Stimulated activated CD8-positive, alpha-beta memory T cell treated with anti-CD3 and anti-CD28 coated beads, Interleukin-2, amount 100 ng/mL, for 1 hour (primary cell): ENCODE measurements at places on chromosomes 6 and 20.

DNA sequence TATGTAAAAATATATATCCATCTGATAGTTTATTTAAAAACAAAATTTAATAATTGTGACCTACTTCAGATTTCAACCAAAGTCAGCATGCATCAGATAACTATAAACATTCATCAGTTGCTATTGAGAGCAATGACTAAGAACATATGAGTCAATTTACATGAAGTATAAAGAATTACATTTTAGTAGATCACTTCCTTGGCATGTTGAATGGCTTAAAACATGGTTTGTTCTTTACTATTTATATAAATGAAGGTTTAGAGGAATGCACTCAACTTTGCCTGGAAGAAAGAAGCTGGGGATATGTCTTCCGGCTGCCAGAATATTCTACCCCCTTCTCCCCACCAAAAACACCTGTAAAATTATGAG is 6.4 kb upstream of the FAM217A start:
- no peak for DNase-seq

DNA sequence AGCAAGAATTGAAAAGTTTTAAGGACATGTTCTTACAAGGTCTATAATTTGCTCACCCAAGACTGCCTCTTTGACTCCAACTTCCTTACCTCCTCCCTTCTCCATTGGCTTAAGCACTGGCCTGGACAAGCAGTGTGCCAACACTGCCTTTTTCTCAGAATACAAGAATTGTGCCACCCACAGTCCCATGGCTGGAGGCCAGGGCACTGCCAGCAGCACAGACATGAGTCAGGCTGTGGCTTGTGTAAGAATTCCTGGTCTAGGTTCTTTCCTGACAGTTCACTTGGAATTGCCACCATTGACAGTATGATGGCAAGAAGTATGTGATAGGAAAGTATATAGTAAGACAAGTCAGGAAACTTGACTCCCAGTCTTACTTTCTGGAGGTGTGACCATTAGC is 202.7 kb upstream of the MARCKS start:
- DNase-seq, result no peak

DNA sequence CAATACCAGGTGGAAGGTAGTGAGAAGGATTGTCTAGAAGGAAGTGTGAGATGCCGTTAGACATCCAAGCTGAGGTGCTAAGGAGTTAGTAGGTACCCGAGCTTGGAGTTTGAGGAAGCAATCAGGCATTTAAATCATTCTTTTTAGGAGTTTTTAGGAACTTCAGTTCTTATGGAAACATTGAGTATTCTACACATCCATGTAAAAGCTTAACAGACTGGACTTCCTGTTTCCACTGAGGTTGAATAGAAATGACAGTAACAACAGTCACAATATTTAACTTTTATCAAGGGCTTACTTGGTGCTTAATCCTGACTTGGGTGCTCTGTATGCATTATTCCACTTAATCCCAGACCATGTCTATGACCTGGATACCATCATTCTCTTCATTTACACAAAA is 136.4 kb downstream of the UST start:
- no peak for DNase-seq

- DNase-seq, result no peak
Measured at GRCh38 chr20:18139832-18140231, 2.2 kb downstream of the KAT14 start.

- DNase-seq, result no peak
Measured at GRCh38 chr20:9453201-9453600, 61.2 kb upstream of the LAMP5 start.

DNA sequence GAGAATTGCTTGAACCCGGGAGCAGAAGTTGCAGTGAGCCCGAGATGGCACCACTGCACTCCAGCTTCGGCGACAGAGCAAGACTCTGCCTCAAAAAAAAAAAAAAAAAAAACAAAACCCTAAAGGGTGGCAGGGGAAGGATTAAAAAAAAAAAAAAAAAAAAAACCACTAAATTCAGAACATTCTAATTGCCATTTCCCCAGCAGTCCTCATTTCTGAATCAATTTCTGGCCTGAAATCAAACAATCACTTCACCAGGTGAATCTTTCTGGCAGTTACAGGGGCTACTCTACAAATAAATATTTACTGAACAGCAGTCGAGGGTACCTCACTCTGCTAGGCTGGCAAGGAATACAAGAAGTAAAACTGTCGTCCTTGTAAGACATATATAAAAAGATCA is 1.2 kb downstream of the UQCC1 start:
- DNase-seq, result no peak

GRCh38 chr6:29834564-29835436 is 7.2 kb downstream of the HLA-G start:
- DNase-seq, result peak; percentile 24

DNA sequence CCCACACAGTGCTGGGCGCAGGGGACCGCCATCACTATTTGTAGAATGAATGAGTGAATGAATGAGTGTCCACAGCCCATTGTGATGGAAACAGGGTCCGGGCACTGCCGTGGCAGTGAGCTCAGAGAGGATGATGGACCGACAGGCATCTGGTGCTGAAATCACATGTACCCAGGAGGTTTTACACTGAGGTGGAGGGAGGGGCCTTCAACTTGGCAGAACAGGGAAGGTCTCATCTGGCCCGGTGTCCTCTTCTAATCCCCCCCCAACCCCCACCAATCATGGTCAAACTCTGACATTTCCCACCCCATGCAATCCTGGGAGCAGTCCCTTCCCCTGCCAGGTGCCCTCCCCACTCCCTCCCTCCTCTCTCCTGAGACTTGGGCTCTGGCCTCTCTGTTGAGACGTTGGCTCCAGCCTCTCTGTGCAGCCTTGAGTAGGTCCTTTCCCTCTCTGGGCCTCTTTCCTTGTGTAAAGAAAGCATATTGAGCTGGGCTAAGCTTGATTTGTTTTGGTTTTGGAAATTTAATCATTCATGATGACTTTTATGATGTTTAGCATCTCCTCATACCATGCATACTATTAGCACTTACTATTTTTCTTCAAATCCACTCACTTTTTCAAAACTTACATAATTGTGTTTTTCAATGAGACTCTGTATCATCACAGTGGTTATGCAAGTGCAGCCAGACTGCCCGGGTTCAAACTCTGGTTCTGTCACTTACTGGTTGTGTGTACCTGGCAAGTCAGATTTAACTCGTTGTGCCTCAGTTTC is 10.8 kb downstream of the KIAA1755 start:
- DNase-seq, result no peak

GRCh38 chr6:133070410-133071043 is 170.6 kb upstream of the EYA4 start:
- no peak for DNase-seq

DNA sequence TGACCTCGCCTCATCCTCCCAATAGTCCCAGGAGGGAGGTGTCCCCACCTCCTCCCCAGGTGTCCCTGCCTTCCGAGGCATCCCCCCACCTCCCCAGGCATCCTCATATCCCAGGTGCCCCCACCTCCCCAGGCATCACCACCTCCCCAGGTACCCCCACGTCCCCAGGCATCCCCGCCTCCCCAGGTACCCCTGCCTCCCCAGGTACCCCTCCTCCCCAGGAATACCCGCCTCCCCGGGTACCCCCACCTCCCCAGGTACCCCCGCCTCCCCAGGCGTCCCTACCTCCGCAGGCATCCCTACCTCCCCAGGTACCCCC is 198.9 kb downstream of the SYNDIG1 start:
- no peak for DNase-seq

- DNase-seq, result no peak
Measured at GRCh38 chr6:11160199-11160598, 48.7 kb upstream of the ERVFRD-1 start.

GRCh38 chr20:20201124-20201523 is 148.8 kb downstream of the CFAP61 start:
- DNase-seq, result no peak

DNA sequence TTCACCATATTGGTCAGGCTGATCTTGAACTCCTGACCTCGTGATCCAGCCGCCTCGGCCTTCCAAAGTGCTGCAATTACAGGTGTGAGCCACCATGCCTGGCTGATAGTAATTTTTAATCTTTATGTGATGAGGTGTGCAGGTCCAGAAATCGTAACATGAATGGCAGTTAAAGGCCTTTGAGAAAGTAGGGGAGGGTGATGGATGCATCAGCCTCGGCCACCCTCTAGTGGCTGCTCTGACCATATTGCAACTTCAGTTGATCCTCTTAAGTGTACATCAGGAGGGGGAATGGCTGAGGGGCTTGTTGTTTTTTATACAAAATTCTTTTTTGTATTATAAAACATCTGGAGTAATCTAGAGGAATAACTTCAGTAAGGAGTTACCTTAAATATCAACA is 193.0 kb downstream of the ZFAND3 start:
- no peak for DNase-seq

DNA sequence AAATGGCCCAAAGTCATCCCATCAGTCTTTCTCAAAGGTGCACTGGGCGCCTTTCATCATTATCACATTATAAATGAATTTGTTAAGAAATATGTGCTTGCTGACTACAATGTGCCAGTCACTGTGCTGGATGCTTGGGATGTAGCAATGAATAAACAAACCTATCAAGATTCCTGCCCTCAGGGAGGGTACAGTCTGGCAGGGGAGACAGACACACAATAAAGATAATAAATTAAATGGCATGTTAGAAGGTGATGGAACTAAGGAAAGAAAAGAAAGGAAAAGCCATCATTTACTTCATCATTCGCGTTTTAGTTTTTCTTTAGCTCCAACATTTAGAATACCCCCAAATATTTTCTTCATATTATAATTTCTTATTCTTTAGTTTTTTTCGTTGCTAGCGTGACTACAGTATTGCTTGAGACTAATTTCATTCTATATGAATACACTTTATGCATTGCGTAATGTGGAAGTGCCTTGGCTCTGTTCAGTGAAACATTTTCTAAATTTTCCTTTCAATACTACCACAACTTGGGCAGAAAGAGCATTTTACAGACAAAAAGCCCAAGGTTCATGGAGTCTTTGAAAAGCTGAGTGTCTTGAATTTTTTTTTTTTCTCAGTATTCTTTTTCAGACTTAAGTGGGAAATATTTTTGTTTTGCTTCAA is 48.7 kb upstream of the CITED2 start:
- DNase-seq, result no peak

GRCh38 chr6:41780551-41781365 is at the start of gene PRICKLE4:
PRICKLE4 (plus strand) TSS chr6:41780782; CDS start chr6:41783474, 2,692 bp downstream.
- DNase-seq, result no peak

- no peak for DNase-seq
Measured at GRCh38 chr6:36378243-36378920, 9.1 kb downstream of the ETV7 start.

GRCh38 chr6:159620947-159621346 is 72.1 kb downstream of the SOD2 start:
- no peak for DNase-seq

DNA sequence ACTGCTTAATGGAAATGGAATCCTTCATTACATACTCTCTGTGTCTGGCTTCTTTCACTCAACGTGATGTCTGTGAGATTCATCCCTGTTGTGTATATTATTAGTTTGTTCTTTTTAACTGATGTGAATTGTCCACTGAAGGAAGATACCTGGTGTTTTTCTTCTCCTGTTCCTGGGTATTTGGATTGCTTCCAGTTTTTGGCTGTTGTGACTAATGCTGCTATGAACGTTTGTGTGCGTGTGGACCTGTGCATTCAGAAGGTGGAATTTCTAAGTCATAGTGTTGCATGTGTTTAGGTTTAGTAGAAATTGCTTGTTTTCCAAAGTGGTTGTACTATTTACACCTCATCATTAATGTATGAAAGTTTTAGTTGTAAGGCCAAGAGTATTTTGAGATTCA is 3.8 kb downstream of the TULP4 start:
- DNase-seq, result no peak

GRCh38 chr6:135088281-135088680 is 33.7 kb upstream of the HBS1L start:
- DNase-seq, result no peak

DNA sequence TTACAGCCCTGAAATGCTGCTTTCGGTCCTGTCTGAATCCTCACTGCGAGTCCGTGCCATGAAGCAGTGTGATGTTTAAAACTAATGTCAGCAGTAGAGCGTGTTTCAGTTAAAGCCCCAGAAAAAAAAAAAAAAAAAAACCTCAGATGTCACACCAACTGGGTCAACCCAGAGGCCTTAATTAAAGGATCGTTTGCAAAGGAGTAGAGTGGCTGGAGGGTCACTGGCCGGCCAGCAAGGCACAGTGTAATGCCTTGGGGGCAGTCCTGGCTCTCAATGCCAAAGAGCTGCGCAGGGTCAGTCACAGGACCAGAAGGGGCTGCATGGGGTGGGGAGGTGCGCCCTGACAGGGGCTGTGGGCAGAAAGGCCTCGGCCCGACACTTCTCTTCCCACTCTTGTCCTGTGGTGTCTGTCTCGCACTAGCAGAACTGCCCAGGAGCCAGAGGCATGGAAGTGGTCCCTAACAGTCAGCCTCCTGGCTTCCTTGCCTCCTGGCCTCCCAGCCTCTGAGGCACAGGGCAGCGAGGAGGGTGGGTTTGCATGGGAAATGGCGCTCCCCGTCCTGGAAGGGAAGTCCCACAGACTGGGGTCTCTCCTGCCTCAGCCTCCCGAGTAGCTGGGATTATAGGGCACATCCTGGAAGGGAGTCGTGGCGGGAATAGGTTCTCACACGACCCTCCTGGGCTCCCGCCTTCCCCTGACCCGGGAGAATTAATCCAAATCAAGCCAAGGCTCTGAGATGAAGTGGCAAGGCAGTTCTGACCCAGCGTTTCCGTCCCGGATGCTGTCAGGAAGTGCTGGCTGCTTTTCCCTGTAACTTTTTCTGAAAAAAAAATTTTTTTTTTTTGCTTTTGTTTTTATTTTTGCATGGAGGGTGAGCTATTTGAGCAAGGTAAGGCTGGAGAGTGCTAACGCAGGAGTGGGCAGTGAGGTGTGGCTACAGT is 53.7 kb upstream of the MPC1 start:
- DNase-seq, result no peak

DNA sequence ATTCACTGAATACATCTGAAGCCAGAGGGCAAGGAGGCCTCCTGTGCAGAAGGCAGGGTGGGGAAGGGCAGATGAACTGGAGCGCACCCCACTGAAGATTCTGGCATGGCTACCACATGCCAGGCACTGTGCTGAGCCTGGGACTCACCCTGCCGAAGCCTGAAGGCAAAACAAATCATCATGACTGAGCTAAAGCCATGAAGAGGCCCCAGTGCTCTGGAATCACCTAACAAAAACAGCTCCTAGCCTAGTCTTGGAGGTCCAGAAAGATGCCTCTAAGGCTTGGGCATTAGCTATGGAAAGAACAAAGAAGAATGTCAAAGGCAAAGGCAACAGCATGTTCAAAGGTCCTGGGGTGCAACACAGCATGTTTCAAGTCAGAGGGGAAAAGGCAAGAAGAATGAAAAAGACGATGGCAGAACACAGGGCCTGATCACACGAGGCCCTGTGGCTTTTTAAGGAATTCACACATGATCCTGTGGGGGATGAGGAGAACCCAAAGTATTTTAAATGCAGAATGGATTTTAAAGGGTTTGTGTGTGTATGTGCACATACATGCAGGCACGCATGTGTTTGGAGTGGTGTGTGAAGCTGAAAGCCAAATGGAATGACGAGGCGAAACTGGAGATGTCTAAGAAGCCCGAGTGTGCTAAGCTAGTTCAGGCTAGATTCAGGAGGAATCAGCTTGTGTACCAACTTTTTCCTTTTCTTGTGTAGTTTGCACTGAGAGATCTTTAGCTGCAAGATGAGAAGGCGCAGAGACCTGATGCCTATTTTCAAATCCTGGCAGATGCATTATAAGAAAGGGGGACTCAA is 261.4 kb downstream of the ZNF217 start:
- DNase-seq, result no peak

- no peak for DNase-seq
Measured at GRCh38 chr6:163707387-163708355, 293.2 kb downstream of the QKI start.

GRCh38 chr6:129902681-129903080 is 41.6 kb upstream of the TMEM244 start:
- DNase-seq, result no peak

- no peak for DNase-seq
Measured at GRCh38 chr6:32819729-32820128, 2.9 kb upstream of the HLA-DOB start.

GRCh38 chr6:18412644-18413043 is 25.5 kb downstream of the RNF144B start:
- DNase-seq, result no peak
